ENCODE measurements at places on chromosomes 6 and 20. TPM values are rescaled to one million over a fixed set of nuclear protein-coding genes. Genes with fewer than 3 reads are reported as not detected.

MUC21 gene
- not detected for total RNA-seq

HLA-DQA1 gene
- total RNA-seq: not detected

GRM1 gene
- total RNA-seq: 0.02 TPM

ANKRD66 gene
- total RNA-seq: not detected
